Stomach (tissue), 19 donors: ENCODE measurements at places on chromosomes 4 and X. TPM values are rescaled to one million over a fixed set of nuclear protein-coding genes. Genes with fewer than 3 reads are reported as not detected.

DNA sequence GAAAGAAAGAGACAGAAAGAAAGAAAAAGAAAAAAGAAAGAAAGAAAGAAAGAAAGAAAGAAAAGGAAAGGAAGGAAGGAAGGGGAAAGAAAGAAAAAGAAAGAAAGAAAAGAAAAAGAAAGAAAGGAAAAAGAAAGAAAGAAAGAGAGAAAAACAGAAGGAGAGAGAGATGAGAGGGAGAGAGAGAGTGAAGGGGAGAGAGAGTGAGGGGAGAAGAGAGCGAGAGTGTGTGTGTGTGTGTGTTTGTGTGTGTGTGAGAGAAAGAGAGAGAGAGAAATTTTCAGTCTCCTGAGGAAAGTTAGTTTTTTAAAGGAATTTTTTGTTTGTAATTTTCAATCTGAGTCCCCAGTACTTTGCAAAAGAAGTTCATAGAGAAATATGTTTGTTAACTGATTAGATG, 504.1 kb upstream of the POU3F4 start:
- no peak for DNase-seq

DNA sequence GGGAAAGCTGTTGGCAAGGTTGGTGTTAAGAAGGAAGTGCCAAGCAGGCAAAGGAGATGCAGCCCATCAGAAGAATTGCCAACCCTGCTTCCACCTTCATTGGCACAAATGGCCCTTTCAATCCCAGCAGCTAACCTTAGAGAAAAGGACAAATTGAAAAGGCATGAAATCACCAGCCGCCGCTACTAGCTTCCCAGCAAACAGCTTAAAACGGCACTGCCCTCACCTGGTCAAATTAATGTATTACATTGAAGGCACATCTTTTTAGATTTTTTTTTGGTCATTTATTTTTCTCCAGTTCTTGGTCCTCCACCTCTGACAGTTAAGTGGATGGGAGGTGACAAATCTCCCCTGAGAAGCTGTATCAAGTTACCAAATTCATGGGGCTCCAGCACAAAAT, 51.0 kb upstream of the NHSL2 start:
- peak; percentile 64 for DNase-seq

GRCh38 chr4:115042496-115042895, 70.9 kb downstream of the NDST4 start:
- no peak for DNase-seq

- no peak for DNase-seq
Observed at GRCh38 chr4:132540797-132541196, 608.3 kb upstream of the PCDH10 start.

- no peak for DNase-seq
Observed at GRCh38 chr4:163688856-163689255, 194.4 kb downstream of the TMA16 start.

DNA sequence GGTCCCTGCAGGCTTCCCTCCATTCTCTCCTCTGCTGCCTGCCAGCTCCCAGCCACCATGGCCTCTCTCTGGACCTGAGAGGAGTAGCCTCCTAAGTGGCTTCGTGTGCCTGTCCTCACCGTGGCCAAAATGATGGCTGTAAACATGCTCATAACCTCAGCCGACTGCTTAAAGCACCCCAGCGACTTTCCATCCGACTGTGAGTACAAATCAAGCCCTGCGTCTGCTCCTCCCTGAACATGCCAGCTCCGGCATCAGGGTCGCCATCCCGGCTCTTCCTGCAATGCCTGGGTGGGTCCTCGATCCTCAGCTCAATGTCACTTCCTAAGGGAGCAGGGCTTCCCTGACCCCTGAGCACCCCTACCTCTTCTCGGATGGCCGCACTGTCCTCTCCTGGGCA, 3.3 kb upstream of the SORCS2 start:
- DNase-seq = no peak

- DNase-seq = no peak
Observed at GRCh38 chr4:154078504-154079350, 289.8 kb upstream of the SFRP2 start.

GRCh38 chr4:89000844-89001360, 56.1 kb downstream of the FAM13A start:
- DNase-seq = peak; percentile 72

DNA sequence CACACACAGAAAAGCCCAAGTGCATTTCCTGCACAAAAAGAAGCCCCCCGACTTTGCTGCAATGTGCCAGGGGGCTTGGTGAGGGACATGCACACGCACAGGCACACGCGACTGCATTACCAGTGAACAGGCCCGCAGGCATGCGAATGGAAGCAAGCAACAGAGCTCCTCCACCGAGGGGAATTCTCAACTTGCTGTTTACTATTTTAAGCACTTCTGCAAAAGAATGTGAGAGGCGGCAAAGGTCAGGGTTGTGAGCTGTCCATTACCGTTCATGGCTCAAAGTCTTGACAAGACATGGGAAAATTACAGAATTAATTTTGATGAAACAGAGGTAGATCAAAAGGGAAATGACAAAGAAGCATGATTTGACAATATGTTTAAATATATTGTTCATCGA, 342.5 kb upstream of the NOCT start:
- no peak for DNase-seq

- no peak for DNase-seq
Observed at GRCh38 chrX:112644713-112645112, 35.0 kb downstream of the LHFPL1 start.

DNA sequence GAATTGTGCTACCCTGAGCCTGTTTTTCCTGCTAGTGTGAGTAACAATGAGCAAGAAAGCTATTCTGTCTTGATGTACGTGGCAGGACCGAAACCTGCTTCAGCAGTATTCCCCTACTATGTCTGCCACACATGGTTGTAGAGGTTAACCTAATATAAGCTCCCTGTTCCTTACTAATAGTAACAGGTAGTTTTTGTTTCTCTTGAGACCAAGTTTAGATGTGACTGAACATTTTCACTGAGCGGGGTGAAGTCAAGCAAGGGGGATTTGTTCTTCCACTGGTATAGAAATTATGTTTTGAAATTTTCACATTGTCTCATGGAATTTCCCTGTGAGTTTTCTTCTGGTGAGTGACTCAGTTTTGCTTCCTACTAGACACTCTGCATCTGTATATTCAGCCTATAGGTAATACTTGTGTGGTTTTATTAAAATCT, 37.3 kb downstream of the RRAGB start:
- DNase-seq = no peak

DNA sequence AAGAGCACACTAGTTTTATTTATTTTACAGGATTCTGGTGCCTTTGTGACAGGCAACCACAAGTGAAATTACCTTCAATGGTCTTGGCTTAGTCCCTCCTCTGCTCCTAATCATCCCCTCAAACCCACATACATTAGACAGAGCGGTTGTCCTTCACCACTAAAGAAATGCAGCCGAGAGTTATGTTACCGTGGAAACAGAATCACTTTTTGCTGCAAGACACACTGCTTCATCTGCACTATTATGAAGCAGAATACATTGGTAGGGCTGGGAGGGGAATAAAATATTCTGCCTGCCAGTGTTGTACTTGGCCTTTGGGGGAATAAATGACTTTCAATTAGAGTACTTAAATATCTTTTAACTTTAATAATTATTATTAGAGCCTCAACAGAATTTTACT, 75.2 kb downstream of the ARHGEF38 start:
- no peak for DNase-seq

DNA sequence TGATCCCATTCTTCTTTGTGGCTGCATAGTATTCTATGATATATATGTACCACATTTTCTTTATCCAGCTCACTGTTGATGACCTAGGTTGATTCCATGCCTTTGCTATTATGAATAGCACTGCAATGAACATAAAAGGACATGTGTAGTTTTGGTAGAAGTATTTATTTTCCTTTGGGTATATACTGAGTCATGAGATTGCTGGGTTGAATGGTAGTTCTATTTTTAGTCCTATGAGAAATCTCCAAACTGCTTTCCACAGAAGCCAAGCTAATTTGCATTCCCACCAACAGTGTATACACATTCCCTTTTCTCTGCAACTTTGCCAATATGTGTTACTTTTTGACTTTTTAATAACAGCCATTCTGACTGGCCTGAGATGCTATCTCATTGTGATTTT, 278.3 kb downstream of the PCDH18 start:
- no peak for DNase-seq

GRCh38 chr4:88276952-88277710, 7.2 kb downstream of the PPM1K start:
- DNase-seq = no peak

DNA sequence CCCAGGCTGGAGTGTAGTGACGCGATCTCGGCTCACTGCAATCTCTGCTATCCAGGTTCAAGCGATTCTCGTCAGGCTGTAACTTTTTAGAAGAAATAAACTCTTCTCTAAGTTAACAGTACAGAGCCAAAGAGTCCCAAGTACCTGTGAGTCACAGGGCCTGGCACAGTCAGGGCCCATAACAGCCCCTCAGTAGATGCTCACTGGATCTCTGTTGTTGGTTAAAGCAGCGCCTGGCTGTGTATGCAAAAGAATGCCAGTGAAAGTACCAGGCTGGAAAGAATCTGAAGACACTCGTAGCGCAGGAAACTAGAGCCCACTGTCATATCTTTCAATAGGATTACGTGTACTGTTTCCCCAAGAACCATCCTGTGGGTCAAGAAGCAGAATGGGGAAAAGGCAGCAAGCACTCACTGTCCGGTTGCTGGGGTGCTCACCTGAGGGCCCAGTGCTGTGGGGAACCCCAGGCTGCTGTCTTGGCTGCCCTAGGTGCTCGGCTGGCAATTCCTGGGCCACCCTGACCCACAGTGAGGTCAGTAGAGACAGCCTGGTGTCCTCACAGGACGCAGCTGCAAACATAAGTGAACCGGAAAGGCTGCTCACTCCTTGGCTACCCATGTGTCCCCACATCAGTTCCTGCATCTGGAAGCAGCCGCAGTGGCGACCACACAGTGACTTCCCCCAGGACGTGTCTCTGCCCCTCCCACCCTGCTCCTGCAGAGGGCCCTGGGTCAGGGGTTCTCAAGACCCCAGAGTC, 3.1 kb upstream of the SLBP start:
- DNase-seq = no peak

GRCh38 chr4:89303177-89303576, 4.4 kb downstream of the GPRIN3 start:
- peak; percentile 41 for DNase-seq

DNA sequence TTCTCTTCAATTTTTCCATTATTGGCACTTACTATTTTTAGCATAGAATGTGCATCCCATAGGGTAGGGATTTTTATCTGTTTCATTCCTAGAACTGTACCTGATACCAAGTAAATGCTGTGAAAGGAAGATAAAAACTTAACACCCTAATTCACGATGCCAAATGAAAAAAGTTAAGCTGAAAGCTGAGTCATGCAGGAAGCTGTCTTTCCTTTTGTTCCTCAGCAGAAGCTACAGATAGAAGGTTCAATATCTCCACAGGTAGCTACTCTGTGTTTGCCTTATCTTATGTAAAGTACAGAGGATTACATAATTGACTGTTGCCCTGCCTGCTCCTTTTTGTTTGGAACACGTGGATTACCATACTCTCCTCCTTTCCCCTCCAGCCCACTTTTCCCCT, 77.0 kb downstream of the LRP2BP start:
- no peak for DNase-seq

DNA sequence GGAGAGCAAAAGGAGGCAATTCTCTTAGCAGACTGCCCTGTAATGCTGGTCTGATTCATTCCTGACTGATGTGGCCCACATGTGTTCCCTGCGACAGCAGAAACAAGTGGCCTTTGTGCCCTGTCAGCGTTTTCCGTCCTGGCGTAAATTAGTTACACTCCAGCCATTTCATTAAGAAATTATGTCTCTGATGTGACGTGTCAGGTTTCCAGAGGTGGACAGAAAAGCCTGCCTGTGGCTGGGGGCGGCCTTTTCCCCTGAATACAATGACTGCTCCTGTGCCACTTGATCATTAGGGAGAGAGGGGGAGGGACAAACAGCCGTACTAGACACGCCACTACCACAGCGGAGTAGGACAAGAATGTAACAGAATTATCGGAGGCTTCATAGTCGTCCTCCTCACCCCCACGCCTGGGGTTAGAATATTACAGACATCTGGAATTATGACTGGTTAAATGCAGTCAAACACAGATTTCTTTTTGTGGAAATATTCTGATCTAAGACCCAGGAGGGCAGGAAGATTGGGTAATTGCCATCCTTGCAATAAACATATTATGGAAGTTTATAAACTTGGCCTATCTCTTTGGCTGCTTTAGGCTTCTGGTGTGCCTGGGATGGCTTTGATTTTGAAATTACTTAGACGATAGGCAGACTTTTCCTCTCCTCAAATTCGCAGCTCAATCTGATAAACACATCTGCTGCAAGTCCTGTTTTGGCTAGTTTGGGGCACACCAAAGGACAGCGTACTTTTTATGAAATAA, 146.2 kb upstream of the BCOR start:
- DNase-seq = peak; percentile 39

- DNase-seq = peak; percentile 87
Observed at GRCh38 chrX:8731559-8732395, at the start of gene ANOS1. Gene ANOS1 (minus strand): TSS chrX:8732137. CDS start chrX:8732036, 101 bp downstream.

DNA sequence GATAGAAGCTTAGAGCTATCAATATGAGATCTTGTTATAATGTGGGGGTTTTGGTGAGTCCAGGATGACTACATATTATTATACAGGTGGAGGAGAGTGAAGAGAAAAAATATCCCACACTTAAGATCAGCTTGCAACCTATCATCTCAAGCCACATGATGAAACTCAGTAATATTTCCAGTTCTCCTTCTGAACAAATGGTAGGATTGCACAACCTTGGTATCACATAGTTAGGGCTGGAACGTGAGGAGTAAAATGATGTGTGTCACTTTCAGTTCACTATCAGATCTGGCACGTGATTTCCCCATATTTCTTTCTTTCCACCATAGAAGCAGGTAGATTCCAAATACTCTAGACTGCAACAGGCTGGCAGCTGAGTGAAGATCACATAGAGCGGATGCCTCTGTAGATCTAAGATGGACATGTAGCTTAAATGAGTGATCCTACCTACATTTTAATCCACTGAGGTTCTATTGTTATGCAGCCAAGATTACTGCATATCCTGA, 150.6 kb upstream of the ANKRD50 start:
- no peak for DNase-seq

DNA sequence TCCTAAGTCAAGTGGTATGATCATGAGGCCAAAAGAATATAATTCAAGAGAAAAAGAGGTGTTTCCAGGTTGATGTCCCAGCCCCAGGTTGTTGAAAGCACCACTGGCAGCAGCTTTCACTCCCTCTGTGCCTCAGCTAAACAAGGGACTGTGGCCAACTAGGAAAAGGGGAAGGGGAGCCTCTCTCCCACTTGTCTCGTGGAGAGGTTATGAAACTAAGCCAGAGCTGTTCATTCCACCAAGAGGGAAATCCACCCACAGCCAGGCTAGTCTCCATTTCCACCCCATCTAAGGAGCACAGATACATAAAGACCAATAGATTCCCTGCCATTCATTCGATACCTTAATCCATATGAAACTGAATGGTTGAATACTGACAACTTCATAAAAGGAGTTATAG, 8.1 kb downstream of the ANXA5 start:
- DNase-seq = no peak

- no peak for DNase-seq
Observed at GRCh38 chr4:168433571-168433970, 46.7 kb downstream of the DDX60L start.

SPP1 gene
- total RNA-seq = 12.9 TPM

TLL1 gene
- under 0.01 TPM for total RNA-seq

NOX1 gene
- total RNA-seq = not detected

TACR3 gene
- total RNA-seq = not detected

NOP14 gene
- total RNA-seq = 11.7 TPM

SPANXN3 gene
- not detected for total RNA-seq

VAMP7 gene
- 21.0 TPM for total RNA-seq

SYNPO2 gene
- 186 TPM for total RNA-seq

DCAF8L2 gene
- not detected for total RNA-seq
